ENCODE measurements at places on chromosomes 3 and 15.

- DNase-seq = no peak
Observed at GRCh38 chr15:43403616-43404015, 32.7 kb downstream of the TUBGCP4 start.

GRCh38 chr3:132290833-132291232 is 26.4 kb upstream of the ACP3 start:
- no peak for DNase-seq

DNA sequence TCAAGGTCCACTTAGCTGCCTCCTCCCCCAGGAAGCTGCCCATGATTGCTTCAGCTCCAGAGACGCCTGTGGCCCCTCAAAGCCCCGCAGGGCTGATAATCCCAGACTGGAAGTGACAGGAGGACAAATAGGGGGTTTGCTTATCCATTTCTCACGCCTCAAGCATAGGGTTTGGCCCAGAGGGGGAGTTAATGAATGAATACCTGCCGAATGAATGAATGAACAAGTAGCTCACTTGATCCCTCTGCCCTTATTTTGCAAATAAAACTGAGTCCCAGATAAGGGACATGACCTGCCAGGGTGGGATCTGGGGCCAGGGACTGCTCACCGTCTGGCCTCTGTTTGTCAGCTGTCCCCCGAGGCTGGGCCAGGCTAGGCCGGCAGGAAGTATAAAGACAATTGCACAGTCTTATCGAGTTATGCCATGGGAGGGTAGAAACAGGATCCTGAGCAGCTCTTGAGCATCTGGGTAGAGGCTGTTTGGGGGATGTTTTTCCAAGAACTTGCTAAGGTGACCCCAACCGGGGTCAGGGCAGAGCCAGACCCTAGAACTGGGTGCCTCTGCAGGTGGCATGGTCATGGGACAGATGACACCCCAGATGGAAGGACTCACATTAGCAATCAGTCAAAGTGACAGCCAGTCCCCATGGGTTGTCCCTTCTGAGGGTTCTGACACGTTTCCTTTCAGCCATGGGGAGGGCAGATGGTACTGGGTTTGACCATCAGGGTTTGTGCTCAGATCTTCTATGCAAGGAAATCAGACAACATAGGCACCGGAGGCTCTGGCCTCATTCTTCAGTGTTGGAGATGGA is 45.0 kb downstream of the IQSEC1 start:
- DNase-seq = no peak

GRCh38 chr3:194007592-194008337 is 128.2 kb upstream of the HES1 start:
- no peak for DNase-seq

DNA sequence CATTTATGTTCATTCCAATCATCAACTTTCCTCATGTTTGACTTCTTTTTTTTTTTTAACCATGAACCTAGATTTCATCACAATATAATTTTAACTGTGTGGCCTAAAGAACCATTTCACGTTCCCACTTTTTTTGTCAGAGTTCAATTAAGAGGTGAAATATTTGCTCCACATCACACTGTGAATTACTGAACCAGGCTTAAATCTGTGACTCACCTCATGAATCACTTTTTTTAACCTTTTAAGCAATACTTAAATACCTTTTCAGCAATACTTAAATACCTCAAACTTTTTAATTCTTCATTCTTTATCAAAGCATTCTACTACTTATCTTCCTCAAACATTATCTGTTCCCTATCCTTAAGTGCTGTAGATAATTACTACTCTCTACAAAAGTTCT is 137.6 kb downstream of the SI start:
- DNase-seq = no peak

DNA sequence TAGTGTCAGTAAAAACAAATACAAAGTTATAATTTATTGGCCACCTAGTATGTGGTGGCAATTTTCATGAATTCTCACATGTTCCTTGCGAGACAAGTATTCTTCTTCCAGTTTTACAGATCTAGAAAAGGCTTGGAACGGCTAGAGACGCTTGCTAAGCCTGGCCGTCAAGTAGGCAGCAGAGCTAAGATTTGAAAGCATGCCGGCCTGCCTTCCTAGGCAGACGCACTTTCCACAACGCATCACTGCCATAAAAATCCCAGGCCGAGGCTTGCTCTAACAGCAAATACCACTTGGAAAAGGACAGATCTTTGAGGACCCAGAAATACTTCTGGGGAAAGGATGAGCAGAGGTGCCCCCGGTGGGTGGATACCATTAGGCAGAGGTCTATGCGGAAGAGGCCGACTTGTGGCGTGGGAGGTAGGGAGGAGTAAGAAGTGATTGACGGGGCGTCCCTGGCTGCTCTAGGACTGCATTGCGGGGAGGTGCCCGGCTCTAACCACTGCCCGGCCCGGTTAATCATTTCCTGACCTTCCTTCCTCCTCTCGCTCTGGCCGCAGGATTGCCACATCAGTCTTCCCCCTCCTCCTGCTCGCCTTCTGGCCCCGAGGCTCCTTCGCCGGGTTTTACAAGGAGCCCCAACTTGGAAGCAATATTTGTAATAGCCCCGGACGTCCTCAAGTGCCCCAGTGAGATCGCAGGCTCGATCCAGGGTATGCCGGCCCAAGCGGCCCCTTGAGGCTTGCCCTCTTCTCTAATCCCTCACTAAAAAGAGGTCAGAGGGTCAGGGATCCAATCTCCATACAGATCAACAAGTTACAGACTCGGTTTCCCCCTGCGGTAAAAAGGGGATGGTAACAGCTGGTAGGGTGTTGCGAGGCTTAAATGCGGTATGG is 1.3 kb upstream of the USP3 start:
- peak; percentile 94 for DNase-seq

DNA sequence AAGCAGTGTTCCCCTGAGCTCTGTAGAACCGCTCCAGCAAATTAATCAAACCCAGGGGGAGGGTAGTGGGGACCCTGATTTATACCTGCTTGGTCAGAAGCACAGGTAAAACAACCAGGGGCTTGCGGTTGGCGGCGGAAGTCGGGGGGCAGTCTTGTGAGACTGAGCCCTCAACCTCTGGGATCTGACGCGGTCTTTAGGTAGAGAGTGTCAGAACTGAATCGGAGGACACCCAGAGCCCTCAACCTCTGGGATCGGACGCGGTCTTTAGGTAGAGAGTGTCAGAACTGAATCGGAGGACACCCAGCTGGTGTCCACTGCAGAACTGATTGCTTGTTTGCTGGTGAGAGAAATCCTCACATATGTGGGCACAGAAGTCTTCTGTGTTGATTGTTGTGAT is 12.9 kb upstream of the PAQR5 start:
- DNase-seq = no peak

- no peak for DNase-seq
Observed at GRCh38 chr3:183260167-183260904, 7.3 kb downstream of the B3GNT5 start.

DNA sequence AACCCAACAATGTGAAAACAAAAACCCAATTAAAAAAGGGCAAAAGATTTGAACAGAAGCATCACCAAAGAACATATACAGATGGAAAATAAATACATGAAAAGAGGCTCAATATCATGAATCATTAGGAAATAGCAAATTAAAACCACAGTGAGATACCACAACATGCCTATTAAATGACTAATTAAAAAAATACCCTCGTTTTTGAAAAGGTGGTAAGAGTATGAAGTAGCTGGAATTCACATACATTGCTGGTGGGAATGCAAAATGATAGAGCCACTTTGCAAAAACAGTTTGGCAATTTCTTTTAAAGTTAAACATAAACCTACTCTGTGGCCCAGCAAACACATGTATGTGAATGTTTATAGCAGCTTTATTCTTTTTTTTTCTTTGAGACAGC is 75.8 kb downstream of the B3GNT5 start:
- DNase-seq = no peak

DNA sequence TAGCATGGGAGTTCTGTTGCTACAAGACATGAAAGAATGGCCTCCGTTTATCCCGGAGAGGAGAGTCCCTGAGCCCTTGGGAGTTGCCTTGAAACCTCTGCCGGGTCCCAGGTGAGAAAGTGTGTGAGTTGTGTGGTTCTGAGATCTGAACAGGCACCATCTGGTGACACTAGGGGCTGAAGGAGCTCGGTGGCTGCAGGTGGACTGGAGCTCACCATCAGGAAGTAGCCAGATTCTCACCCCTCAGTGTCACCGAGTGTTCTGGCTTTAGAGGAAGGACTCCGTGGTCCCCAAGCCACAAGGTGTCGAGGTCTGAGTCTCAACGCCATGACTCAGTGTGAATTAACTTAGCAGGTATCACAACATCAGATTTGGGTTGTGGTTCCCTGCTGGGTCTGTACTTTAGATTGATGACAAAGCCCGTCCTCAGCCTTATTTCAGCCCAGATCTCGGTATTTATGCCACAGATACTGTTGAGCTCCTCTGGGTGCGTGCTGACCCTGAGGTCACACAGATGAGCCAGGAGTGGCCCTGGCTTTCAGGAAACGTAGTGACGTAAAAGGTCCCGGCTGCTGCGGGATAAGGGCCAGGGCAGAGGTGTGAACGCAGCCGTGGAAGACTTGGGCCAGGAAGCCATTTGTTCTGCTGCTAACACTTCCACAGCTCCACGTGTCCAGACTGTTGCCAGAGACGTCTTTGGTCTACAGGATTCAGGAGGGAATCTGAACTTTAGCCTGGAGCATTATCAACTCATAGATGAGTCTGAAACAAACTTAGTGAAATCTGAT is 54.4 kb downstream of the PGPEP1L start:
- no peak for DNase-seq

DNA sequence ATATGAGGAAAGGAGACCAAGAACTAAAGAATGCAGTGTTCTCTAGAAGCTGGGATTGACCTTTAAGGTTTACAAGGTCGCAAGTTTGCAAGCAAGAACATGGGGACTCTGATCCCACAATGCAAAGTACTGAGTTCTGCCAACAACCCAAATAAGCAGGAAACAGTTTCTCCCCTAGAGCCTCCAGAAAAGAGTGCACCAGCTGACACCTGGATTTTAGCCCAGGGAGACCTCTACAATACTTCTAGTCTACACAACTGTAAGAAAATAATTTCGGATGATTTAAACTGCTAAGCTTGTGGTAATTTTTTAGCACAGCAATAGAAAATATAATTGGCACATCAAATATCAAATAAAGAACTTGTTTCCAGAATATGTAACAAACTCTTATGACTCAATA is 46.4 kb downstream of the EHHADH start:
- DNase-seq = no peak

GRCh38 chr3:30629746-30630145 is 23.3 kb downstream of the TGFBR2 start:
- DNase-seq = no peak

Measured in hematopoietic multipotent progenitor cell (in vitro differentiated cells).